ENCODE measurements at places on chromosomes 3 and 15.

DNA sequence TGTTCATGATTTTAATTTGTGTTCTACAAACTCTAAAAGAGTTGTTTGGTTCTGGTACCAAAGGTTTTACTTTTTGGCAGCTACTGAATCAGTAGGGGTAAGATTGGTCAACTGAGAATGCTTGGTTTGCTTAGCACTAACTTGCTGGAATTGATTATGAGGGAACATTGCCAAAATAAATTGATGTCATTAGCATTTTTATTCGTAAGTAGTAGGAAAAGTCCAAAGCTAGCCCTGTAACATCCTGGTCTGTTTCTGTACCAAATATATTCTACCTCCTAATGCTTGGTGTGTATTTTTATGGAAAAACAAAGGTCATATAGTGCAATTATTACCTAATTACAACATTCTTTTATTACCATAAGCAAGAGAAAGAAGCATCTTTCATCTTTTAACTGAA is 35.9 kb upstream of the KPNA4 start:
- no peak for DNase-seq

- no peak for DNase-seq
Measured at GRCh38 chr15:77505556-77505955, 84.9 kb downstream of the HMG20A start.

DNA sequence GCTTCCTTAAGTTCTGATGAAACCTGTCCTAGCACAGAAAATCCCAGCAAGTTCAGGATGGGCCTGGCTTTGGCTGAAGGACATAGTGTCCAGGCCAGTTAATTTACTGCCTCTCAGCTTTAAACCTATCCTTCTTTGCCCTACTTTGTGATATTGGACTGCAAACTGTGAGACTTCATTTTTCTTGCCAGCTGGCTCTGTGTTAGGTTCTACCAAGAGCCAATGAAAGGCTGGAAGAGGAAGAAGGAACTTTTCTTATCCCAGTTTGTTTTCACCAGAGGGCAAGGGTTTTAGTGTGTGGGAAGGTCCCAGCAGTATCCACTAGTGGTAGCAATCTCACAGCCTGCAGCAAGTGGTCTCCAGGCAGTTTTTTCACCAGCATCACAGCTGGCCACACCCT is 18.2 kb downstream of the DCUN1D1 start:
- no peak for DNase-seq

DNA sequence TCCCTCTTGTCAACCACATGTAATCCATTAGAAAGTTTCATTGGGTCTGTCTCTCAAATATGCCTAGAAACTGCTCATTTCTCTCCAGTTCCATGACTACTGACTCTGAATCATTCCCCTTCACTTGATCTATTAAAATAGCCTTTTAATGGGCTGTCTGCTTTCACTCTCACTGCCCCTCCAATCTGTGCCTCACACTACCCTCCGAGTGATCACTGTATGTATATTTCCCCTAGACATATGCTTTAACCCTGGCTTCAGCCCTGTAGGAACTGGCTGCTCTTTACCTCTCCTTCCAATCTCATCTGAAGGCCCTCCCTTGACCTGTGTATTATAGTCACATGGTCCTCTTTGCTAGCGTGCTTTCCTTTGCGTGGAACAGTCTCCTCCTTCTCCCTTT is 282.8 kb upstream of the ADAMTS9 start:
- no peak for DNase-seq

DNA sequence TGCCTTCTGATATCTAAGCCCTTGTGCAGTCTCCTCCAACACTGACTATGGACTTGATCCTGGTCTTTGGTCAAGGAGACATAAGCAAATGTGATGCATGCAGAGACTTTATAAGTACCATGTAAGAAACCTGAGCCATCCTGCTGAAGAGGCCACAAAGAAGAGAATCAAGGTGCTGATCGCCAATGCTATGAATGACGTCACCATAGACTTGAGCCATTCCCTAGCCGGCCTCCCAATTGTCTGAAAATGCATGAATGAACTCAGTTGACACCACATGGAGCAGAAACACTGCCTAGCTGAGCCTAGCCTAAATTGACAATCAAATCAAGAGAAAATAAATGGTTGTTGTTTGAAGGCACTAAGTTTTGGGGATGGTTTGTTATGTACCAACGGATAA is 51.9 kb downstream of the CERS3 start:
- DNase-seq: no peak

Measured in stimulated activated CD4-positive, alpha-beta T cell treated with anti-CD3 and anti-CD28 coated beads, TNF-alpha, amount 100 ng/mL, for 24 hours (primary cell).